ENCODE measurements at places on chromosomes 11 and 22.

- DNase-seq: no peak
Measured at GRCh38 chr22:42134100-42135020, 3.8 kb upstream of the CYP2D6 start.

GRCh38 chr22:30668386-30668710 lies 673 bp upstream of the DUSP18 start:
- no peak for DNase-seq

- DNase-seq: no peak
Measured at GRCh38 chr11:2808850-2809846, 76.4 kb downstream of the CDKN1C start.

GRCh38 chr22:39469681-39470450 lies 13.1 kb downstream of the MGAT3 start:
- no peak for DNase-seq

DNA sequence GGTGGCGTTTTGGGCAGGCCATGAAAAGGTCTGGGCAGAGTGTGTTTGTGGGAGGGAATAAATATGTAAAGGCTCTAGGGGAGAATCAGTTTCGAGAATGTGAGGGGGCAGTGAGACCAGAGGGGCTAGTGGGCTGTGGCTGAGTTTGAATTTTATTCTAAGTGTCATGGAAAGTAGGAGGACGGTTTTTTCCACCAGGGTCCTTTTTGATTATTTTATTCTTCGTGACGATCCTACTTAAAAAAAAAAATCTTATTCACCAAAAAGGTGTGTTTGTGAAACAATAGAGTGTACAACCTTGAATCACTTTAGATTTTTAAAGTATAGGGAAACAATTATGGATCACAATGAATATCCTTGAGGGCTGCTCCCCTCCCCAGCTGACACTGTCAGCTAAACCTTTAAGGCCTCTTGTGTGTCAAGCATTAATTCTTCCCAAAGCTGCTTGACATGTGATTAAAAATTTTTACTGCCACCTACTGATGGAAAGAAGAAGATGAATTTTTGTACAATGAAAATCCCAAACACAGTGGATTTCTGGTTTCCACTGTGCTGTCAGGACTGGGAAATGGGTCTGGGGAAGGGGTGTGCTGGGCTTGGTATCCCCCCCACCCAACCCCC lies 107.5 kb upstream of the OR4B1 start:
- peak; percentile 54 for DNase-seq

GRCh38 chr11:95925011-95925410 lies 1.1 kb upstream of the MTMR2 start:
- DNase-seq: peak; percentile 10

- no peak for DNase-seq
Measured at GRCh38 chr11:77051511-77051910, 15.3 kb upstream of the CAPN5 start.

GRCh38 chr22:24207264-24208011 lies 26.2 kb downstream of the SUSD2 start:
- DNase-seq: no peak

DNA sequence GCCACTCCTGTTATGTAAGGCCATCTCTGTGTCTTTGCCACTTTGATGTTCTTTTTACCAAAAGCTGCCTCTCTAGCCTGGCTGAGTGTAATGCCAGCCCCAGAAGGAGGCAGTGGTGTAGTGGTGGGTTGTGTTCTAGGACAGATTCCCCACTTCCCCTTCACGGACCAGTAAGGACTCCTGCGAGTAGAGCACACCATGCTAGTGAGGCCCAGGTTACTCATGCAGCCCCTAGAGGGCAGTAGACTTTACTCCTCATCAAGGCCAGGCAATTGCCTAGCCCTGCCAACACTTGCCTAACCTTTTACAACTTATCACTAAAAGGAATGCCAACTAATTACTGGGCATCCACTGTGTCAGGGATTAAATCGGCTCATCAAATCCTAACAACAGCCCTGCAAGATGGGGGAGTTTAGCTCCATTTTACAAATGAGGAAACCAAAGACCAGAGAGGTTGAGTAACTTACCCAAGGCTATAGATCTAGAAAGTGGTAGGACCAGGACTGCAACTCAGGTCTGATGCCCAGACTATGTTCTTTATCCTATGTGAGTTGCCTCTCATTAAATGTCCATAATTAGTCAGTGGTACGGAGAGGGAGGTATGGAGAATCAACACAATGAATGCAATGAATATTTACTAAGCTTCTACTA lies 75.3 kb downstream of the APIP start:
- no peak for DNase-seq

GRCh38 chr11:69138265-69138664 lies 17.5 kb upstream of the SMIM38 start:
- DNase-seq: no peak

DNA sequence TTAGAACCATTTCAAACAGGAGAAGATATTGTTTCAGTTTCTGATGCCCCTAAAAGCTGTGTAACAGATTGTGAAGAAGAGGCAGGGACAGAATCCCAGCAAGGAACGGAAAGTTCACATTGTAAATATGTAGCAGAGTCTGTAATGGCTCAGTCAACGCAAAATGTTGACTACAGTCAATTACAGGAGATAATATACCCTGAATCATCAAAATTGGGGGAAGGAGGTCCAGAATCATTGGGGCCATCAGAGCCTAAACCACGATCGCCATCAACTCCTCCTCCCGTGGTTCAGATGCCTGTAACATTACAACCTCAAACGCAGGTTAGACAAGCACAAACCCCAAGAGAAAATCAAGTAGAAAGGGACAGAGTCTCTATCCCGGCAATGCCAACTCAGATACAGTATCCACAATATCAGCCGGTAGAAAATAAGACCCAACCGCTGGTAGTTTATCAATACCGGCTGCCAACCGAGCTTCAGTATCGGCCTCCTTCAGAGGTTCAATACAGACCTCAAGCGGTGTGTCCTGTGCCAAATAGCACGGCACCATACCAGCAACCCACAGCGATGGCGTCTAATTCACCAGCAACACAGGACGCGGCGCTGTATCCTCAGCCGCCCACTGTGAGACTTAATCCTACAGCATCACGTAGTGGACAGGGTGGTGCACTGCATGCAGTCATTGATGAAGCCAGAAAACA lies 40.8 kb downstream of the IGLL1 start:
- DNase-seq: peak; percentile 62

DNA sequence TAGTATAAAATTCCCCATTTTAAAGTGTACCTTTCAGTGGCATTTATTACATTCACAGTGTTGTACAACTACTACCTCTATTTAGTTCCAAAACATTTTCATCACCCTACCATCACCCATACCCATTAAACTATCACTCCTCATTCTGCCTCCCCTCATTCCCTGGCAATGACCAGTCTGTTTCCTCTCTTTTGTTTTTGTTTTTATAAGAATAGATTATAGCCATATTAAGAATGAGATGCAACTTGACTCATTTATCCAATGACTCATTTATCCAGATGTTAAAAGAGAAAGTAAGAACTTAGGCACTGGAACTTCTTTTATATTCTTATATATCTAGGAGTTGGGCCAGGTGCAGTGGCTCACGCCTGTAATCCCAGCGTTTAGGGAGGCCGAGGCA lies 156.3 kb downstream of the FAT3 start:
- DNase-seq: no peak

- DNase-seq: no peak
Measured at GRCh38 chr11:131681920-131682319, 311.5 kb downstream of the NTM start.

GRCh38 chr22:33780531-33781136 lies 139.6 kb downstream of the LARGE1 start:
- DNase-seq: no peak

- no peak for DNase-seq
Measured at GRCh38 chr22:36901411-36902142, 11.9 kb upstream of the CSF2RB start.

GRCh38 chr11:123196060-123196714 lies 1.1 kb upstream of the CLMP start:
- DNase-seq: no peak

DNA sequence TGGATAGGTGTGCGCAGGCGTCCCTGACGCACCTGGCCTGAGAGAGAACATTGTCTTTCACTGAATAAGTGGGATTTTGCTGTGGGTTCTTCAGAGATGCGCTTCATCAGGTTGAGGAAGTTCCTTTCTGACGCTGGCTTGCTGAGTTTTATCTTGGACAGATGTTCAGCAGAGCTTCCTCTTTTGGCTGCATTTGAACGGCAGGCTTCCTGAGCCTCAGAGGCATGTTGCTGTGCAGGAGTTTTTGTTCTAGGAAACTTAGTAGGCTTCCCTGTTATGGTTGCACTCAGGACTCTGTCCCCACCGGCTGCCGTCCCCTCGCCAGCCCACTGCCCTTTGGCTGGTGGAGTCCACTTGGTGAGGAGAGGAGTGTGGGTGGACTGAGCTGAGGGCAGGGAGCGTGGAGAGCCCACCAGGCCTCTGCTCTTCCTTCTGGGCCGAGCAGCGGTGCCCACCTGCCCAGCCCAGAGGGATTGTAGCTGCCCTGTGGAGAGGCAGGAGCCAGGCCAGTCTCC lies 17.2 kb downstream of the FRMD8 start:
- DNase-seq: no peak

- no peak for DNase-seq
Measured at GRCh38 chr11:117625237-117625636, 171.8 kb downstream of the DSCAML1 start.

DNA sequence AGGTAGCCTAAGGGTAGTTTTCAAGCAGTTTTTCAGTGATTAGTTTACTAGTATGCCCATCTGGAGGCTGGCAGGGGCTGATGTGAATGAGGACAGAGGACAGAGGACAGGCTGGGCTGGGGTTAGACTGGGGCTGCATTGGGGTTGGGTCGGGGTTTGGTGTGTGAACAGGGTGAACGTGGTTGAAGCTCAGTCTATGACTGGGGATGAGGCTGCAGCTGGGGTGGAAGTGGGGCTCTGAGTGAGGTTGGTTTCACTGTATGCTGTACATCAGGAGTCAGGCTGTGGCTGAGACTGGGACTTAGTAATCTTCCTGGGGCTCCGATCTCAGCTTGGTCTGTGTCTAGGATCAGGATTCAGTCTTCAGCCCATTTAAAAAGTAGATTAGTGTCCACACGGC lies 451 bp downstream of the OR51E1 start:
- DNase-seq: no peak

- no peak for DNase-seq
Measured at GRCh38 chr11:61869429-61869707, 22.0 kb downstream of the FADS3 start.

DNA sequence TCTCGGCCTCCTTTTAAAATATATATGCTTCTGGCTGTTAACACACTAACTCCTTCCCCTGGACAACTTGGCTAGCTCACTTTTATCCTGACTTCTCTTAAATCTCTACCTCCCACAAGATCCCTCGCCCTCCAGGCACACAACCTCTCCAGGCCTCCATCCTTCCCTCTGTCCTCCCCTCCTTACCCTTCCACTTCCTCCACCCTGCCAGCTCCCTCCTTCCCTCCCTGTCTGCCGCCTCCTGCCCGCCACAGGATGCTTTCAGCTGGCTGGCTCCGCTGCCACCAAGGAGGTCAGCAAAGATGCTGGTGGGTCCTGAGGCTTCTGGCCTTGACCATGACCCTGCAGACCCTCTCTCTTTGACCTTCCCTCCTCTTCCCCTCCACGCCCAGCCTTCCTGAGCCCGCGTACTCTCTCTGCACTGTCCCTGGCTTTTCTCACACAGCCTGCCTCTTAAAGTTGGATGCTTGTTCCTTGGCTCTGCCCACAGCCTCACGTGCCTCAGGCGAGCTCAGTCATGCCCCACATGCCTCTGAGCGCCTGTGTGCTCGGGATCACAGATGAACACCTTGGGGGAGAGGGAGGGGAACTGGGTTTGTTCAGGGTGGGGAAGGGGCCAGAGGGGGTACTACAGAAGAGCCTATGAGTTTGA lies 6.7 kb downstream of the NFAM1 start:
- DNase-seq: no peak

DNA sequence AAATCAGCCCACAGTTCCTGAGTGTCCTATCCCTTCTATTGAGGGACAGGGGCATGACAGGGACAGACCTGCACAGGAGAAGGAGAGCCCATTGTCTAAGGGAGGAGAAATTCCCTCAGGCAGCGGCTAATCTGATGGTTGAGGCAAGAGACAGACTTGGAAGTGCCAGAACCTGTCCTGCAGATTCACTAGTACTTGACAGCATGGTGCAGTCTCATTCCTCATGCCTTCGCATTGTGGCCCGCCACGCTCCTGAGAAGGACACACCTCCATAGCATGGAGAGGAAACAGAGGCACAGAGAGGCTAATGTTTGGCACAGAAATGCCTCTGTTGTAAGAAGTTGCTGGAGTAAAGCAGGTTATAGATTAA lies 3.2 kb downstream of the P2RY6 start:
- no peak for DNase-seq

DNA sequence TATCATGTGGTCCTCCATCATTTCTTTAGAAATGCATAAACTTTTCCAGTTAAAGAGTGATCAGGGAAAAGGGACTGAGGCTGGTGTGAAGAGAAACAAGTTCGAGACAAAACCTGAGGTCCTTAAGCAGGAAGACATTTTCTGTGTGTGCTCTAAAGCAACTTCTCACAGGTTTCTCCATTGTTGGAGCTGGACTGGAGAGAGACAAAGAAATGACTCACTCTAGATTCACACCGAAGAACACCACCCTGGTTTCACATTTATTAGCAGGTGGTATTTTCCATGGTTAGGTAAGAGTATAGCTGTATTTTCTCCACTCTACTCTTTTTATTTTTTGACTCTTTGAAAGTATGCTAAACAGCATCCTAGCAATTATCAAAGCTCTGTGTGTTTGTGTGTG lies 736.4 kb downstream of the KCNA4 start:
- no peak for DNase-seq

GRCh38 chr11:72445423-72445822 lies 11.1 kb upstream of the CLPB start:
- no peak for DNase-seq

GRCh38 chr11:117385906-117386305 lies 58.3 kb downstream of the CEP164 start:
- DNase-seq: no peak

GRCh38 chr22:26271427-26271826 lies 102.2 kb downstream of the SEZ6L start:
- no peak for DNase-seq

- no peak for DNase-seq
Measured at GRCh38 chr11:46726206-46726862, 7.3 kb downstream of the F2 start.

- DNase-seq: no peak
Measured at GRCh38 chr11:71499125-71499524, 27.9 kb upstream of the KRTAP5-7 start.

DNA sequence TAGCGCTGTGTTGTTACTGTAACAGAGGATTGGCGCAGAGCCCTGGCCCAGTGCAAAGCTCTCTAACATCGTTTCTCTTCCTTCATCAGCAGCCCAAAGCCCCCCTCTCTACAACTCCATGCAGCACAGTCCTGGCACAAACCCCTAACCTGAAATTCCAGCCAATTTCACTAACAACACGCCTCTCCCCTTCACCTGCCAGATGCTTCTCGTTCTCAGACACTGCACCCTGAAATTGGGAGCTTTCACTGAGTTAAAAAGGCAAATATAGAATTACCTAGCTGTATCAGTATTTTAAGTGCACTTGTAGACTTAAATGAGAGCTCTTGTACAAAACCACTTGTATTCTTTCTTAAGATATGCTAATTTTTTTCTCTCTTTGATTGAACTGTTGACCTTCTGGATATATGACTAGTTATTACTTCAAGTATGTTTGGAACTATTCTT lies 16.3 kb downstream of the GRAP2 start:
- peak; percentile 44 for DNase-seq
